ENCODE measurements at places on chromosomes 1 and 21. TPM values are rescaled to one million over a fixed set of nuclear protein-coding genes. Genes with fewer than 3 reads are reported as not detected.

The CNR2 gene
- total RNA-seq: not detected

The VSIG8 gene
- total RNA-seq: not detected

The ASCL5 gene
- not detected for total RNA-seq

The PDC gene
- not detected for total RNA-seq

The IL6R gene
- 435 TPM for total RNA-seq

The PEAR1 gene
- total RNA-seq: 4.3 TPM

The CLDN19 gene
- total RNA-seq: not detected

The PPIAL4G gene
- total RNA-seq: not detected

The ZNF648 gene
- 0.07 TPM for total RNA-seq

The TUFT1 gene
- 3.5 TPM for total RNA-seq

The HRNR gene
- total RNA-seq: not detected

The SERINC2 gene
- 25.9 TPM for total RNA-seq

The SPSB1 gene
- 161 TPM for total RNA-seq

The RAP1GAP gene
- total RNA-seq: 0.46 TPM

The SYT2 gene
- not detected for total RNA-seq

The PCSK9 gene
- total RNA-seq: not detected

The RXRG gene
- 4.7 TPM for total RNA-seq

The PUM1 gene
- 63.7 TPM for total RNA-seq

The CFAP74 gene
- total RNA-seq: not detected

The DISC1 gene
- 2.3 TPM for total RNA-seq

The SLC19A1 gene
- 9.6 TPM for total RNA-seq

The RAVER2 gene
- total RNA-seq: 9.1 TPM

The MAB21L3 gene
- total RNA-seq: 0.16 TPM

The NR5A2 gene
- 1.9 TPM for total RNA-seq

The NPR1 gene
- total RNA-seq: 5.9 TPM

The C8B gene
- not detected for total RNA-seq

The HSD3B1 gene
- not detected for total RNA-seq

The GPX7 gene
- 8.9 TPM for total RNA-seq

The C1orf115 gene
- total RNA-seq: 4.4 TPM

The CLEC20A gene
- not detected for total RNA-seq

The MEX3A gene
- total RNA-seq: not detected

The OXCT2 gene
- not detected for total RNA-seq

The IL22RA1 gene
- total RNA-seq: not detected

The UBE2J2 gene
- total RNA-seq: 42.3 TPM

The CA6 gene
- total RNA-seq: not detected

The TTC34 gene
- not detected for total RNA-seq

The SLAMF1 gene
- total RNA-seq: not detected

The ADAMTS5 gene
- 9.0 TPM for total RNA-seq

The RNF186 gene
- not detected for total RNA-seq

The ANKRD34A gene
- total RNA-seq: 8.1 TPM

The DISP1 gene
- 3.7 TPM for total RNA-seq

The NBPF10 gene
- 0.55 TPM for total RNA-seq

The SLC35A3 gene
- 6.6 TPM for total RNA-seq

The MPZ gene
- 1.5 TPM for total RNA-seq

The ECM1 gene
- 8.5 TPM for total RNA-seq

The FHAD1 gene
- not detected for total RNA-seq

The ADCY10 gene
- total RNA-seq: not detected

The PRAMEF10 gene
- total RNA-seq: not detected

The CFH gene
- total RNA-seq: 35.1 TPM

The SPATA1 gene
- total RNA-seq: not detected

The KRTAP20-3 gene
- total RNA-seq: not detected

The C8A gene
- not detected for total RNA-seq

The KCNE1 gene
- total RNA-seq: 0.22 TPM

The PLXNA2 gene
- total RNA-seq: 20.0 TPM

The DMRTA2 gene
- not detected for total RNA-seq

The LINGO4 gene
- total RNA-seq: 20.8 TPM

Data from gastrocnemius medialis (tissue), 4 donors.